ENCODE measurements at places on chromosomes 7 and 10.
A peak's percentile ranks its signal among the peaks of the same experiment; 100 is the strongest.

GRCh38 chr10:30437031-30437841 lies 3.3 kb downstream of the MAP3K8 start:
- no peak for DNase-seq

DNA sequence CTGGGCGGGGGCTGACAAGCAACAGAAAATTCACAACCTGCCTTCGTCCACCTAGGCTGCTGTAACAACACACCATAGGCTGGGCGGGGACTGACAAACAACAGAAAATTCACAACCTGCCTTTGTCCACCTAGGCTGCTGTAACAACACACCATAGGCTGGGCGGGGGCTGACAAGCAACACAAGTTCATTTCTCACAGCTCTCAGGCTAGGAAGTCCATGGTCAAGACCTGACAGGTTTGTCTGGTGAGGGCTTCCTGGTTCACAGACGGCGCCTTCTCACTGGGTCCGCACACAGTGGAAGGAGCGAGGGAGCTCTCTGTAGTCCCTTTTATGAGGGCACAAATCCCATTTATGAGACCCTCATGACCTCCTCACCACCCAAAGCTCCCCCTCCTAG lies 52.2 kb downstream of the DIP2C start:
- DNase-seq, result no peak

- peak; percentile 40 for DNase-seq
These were observed 124.0 kb downstream of the TMEM130 start for GRCh38 chr7:98745722-98746318.

- DNase-seq, result no peak
These were observed 19.4 kb upstream of the CDC14C start for GRCh38 chr7:48904975-48905374.

- DNase-seq, result no peak
These were observed 5.6 kb downstream of the RAPGEF5 start for GRCh38 chr7:22351329-22351692.

DNA sequence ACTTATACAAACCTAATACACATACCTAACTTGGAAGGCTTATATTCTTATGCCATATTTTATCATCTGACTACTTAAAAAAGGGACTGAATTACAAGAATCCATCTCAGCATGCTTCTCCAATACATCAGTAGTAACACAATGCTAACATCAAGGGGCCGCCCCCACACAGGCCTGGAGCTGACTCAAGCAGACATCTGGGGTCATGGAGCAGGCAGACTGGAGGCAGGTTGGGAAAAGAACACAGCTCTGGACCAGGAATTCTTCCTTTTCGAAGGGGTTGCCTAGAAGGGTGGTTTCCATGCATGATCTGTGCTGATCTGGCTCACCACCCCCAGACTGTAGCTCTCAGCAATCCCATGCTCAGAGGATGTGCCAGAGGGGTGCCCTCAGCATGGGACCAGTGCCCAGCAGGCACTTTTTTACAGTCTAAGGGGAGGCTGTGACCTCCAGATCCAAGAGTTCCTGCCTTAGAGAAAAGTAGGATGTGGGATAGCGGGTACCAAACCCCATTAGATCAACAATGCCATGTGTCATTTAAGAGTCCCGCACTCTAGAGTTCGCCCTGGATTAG lies 26.1 kb upstream of the DUSP5 start:
- no peak for DNase-seq

DNA sequence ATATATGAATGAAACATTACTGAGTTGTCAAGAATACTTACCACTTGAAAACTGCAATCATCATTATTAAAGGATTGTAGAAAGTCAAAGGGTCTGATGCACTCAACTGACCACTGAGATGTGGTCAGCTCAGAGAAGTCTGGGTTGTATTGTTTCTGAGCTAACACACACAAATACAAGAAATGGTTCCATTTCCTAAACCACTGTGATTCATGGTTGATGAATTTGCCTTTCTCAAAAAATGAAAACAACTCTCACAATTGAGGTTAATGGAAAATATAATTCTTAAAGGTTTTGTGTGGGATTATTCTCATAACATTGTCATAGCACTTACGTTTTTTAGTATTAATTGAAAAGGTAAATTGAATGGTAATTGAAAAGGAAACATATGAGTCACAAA lies 45.6 kb upstream of the TAS2R16 start:
- no peak for DNase-seq

DNA sequence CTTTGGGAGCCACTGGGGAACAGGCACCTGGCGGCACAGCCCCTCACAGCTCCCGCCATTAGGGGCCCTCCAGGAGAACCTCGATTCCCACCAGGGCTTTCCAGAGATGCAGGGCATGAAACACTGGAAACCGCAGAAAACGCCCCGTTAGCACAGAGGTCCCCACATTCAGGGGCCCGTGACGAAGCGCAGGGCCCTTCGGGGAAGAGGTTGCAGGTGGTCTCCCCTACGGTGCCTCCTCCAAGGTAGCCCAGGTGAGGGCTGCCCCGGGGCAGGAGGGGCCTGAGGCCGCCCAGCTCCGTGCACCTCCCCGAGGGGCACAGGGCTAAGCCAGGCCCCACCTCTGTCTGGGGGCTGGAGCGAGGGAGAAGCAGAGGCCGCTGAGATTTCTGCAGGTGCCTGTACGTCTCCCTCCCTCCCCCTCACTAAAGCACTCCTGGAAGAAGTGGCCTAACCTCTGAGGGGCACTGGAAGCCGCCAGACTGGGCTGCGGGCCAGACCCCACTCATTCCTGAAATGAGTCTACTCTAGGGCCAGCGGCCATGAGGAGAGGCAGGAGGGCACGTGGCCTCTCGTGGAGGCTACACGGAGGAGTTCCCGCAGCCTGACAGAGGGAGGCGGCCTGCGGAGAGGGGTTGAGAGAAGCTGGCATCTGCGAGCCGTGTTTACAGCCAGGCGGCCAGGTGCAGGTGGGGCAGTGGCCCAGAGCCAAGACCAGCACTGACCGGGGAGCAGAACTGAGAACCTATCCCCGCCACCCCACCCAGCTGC lies 6.9 kb downstream of the PDGFA start:
- no peak for DNase-seq

DNA sequence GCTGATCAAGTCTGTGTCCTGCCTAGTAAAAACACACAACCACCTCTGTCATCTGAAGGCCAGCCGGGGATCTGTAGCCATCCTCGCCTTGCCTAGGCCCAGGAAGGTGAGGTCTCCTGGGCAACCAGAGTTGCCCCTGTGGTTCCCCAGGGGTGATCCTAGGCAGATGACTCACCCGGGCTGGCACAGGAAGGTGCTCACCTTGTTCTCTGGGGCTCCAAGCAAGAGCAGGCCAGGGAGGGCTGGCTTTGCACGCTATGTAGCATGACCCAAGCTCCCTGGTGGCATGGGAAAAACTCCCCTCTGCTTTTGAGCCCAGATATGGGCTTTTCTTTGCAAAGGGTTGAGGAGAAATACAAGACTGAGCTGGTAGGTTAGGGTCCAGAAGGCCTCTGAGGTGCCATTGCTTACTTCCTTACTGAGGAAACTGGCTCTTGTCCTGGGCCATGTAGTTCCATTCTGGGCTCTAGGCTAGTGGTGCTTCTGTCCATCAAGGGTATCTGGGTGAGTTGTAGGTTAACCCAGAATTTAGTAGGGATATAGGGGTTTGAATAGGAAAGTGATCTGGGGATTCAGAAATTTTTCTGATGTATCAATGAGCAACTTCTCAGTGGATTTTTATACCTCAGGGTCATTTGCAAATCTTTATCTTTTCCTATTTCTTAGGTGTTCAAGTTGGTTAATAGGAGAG lies 112.0 kb downstream of the NT5C2 start:
- DNase-seq, result no peak

GRCh38 chr7:135723411-135723810 lies 4.6 kb downstream of the SLC13A4 start:
- no peak for DNase-seq

DNA sequence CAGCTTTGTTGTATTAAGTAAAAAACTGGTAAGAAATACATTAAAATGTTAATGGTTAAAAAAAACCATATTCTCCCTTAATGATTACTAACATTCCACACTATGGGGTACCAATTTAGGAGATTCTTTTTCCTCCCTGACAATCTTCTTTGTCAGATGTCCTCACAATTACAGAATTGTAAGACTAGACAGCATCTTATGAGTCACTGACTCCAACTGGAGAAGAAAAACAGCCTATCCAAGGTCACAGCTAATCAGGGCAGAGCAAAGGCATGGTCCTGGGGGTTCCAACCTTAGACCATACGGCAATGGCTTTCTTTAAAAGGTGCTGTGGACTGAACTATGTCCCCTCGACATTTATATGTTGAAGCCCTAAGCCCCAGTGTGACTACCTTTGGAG lies 127.6 kb downstream of the DLG5 start:
- DNase-seq, result no peak

- no peak for DNase-seq
These were observed 74.5 kb downstream of the CCDC6 start for GRCh38 chr10:59831658-59832503.

GRCh38 chr10:122117475-122117874 lies 128.5 kb downstream of the TACC2 start:
- DNase-seq, result no peak

- peak; percentile 43 for DNase-seq
These were observed 728 bp downstream of the CAV2 start for GRCh38 chr7:116500078-116500853.

DNA sequence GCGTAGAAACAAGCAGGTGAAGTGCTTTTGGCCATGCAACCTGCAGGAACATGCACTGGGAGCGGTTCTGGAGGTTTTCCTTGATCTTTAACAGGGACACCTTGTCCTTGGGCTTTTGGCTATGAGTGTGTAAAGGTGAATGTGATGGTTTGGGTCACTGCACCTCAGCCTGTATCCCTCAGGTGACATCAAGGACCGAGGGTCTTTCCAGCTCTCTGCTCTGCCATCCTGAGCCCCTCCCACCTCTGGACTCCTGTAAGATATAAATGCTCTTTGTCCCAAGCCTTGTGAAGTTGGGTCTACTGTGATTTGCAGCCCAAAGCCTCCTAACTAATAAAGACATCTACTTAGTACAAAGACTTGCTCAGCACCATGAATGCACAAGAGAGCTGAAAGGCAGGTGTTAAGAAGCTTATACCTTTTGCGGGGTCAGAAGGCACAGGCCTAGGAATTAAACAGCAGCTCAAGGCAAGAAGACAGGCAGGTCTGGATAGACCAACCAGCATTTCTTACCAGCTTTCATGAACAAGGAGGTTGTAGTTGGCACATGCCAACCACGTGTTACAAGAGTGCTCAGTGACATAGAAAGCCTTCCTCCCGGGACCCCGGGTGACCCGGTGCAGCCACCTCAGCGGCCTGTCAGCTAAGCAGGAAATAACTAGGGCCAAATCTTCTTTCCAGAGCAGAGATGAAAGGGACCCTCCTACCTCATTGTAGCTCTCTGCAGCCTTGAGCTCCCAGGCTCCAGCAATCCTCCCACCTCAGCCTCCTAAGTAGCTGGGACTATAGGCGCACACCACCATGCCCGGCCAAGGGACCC lies 89.9 kb downstream of the CARD11 start:
- no peak for DNase-seq

DNA sequence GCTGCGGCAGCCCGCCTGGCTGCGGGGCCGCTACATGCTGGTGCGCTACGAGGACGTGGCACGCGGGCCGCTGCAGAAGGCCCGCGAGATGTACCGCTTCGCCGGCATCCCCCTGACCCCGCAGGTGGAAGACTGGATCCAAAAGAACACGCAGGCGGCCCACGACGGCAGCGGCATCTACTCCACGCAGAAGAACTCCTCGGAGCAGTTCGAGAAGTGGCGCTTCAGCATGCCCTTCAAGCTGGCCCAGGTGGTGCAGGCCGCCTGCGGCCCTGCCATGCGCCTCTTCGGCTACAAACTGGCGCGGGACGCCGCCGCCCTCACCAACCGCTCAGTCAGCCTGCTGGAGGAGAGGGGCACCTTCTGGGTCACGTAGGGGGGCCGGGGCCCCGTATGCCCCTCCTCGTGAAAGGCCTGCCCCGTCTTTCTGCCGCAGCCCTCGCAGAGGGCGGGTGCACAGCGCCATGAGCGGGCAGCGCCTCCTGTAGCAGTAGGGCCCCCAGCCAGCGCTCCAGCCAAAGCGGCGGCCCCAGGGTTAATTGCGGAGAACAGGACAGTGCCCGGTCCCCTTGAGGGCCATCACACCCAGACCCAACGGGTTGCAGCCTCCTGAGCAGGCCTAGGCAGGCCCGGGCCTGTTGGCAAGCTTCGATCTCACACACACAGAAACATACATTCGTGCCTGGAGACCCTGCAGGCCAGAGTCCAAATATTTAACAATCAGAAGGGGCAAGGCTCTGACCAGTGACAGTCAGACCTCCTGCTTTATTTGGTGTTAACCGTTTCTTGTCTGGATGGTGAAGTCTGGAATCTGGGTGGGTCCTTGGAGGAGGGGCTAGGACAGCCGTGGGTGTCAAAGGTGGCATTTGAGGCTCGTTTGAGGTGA lies 44.1 kb downstream of the CHST3 start:
- DNase-seq, result no peak

- no peak for DNase-seq
These were observed 61.9 kb downstream of the HGF start for GRCh38 chr7:81707966-81708365.

DNA sequence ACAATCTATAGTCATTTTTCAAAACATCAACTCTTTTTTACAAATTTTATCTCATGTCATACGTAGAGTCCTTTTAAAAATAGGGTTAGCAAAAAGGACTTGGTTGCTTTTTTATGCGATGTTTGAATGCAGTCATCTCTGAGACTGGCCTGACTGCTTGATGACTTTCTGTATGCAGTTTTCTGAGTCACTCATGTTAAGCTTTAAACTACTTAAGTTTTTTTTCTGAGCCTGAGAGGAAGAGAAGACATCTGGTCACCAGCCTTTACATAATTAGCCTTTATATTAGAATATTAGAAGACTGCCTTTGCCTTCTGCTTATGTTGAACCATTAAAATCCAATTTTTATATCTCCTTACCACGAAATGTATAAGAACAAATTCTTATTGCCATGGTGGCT lies 834.4 kb upstream of the MBL2 start:
- DNase-seq, result no peak

- DNase-seq, result no peak
These were observed 40.8 kb upstream of the CTBP2 start for GRCh38 chr10:125201108-125201524.

GRCh38 chr10:105706281-105707026 lies 1065.4 kb downstream of the SORCS3 start:
- no peak for DNase-seq

- no peak for DNase-seq
These were observed 432.6 kb downstream of the TNS3 start for GRCh38 chr7:47149208-47149839.
